T-helper 2 cell (primary cell): ENCODE measurements at places on chromosomes 4 and X.

DNA sequence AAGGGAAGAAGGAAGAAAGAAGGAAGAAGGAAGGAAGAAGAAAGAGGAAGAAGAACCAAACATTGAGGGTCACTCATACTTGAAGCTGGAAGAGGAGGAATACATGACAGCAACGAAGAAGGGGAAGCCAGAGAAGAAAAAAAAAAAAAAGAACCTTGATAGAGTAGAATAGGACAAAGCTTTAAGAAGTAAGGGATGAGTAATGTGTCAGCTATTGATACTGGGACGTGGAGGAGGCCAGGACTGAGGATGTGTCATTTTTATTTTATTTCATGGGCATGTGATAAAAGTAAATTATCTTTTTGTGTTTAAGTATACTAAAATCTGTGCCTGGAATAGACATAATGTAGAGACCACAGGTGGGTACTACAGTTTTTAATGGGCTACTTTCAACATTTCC lies 6.4 kb downstream of the EDA2R start:
- no peak for DNase-seq

DNA sequence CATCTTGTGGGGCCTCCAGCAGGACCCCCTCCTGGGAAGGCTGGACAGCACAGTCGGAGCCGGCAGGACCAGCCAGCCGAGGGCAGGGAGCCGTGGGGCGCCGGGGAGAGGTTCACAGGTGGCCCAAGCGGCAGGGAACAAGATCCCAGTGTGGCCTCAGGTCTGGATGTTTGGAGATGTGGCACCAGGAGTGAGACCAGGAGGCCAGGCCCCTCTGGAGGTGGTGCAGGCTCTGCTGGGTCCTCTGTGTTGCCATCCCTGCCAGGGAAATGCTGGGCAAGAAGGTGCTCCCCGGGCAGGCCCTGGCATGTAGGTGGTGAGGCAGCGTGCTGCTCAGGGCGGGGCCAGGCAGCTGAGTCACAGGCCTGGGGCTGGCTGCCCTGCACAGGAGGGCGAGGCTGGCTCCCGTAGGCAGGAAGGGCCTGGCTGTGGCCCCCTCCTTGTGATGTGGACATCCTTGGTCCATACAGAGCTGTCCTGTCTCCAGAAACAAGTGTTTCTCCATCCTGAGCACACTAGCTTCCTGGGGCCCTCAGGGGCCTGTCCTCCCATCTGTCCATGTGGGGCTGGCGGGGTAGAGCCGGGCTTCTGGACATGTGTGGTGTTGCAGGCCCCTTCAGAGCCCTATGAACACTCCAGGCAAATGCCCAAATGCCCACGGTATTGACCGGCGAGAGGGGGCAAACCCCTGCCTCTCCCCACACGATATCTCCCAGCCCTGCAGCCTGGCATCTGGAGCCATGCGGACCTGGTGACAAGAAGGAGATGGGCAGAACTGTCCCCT lies 4.8 kb upstream of the HGFAC start:
- no peak for DNase-seq

DNA sequence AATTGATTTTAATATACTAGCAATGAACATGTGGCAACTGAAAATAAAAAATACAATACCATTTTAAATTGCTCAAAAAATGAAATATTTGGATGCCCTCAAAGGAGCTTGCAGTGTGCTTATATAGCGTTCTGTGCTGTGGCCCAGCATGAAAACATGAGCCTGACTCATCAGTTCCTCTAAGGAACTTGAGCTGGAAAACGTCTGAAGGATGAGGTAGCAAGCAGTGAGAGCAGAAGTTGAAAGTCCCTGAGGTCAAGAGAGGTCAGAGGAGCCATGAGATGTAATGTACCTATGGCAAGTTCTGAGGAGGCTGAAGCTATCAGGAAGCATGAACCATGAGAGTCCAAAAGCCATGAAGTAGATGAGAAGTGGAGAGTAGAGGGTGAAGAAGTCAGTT lies 59.7 kb downstream of the HMGB3 start:
- DNase-seq = no peak

DNA sequence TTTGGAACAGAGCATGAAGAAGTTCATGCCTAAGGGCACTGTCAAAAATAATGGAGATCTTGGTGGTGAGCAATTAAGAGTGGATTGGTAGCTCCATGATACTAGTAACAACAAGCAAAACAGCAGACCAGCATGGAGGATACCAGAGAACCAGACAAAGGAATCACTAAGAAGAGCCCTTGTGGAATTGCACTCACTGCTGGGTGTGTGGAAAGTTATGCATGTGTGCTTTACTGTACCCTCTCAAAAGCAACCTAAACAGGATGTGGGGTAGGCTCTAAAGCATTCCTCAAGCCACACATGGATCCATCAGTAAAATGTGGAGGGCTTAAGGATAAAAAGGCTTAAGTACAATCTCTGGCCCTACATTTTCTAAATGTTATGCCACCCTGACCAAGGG lies 69.5 kb downstream of the AR start:
- DNase-seq = no peak

- DNase-seq = no peak
These were observed 357.3 kb upstream of the NDST4 start for GRCh38 chr4:115470763-115471162.
